ENCODE measurements at places on chromosomes 7 and 10. TPM values are rescaled to one million over a fixed set of nuclear protein-coding genes. Genes with fewer than 3 reads are reported as not detected.
A peak's percentile ranks its signal among the peaks of the same experiment; 100 is the strongest.

- peaks cover 49% of the 10 kb centered on the region for H3K36me3 ChIP-seq
- no peak for DNase-seq
- H3K4me3 ChIP-seq: no peak overlapping the region
- H3K27me3 ChIP-seq: no peaks in the 10 kb centered on the region
- no peak overlapping the region for H3K27ac ChIP-seq
- peaks cover 5% of the 10 kb centered on the region for H3K4me1 ChIP-seq
Measured at GRCh38 chr10:11930312-11930978, 107.3 kb downstream of the PROSER2 start.

DNA sequence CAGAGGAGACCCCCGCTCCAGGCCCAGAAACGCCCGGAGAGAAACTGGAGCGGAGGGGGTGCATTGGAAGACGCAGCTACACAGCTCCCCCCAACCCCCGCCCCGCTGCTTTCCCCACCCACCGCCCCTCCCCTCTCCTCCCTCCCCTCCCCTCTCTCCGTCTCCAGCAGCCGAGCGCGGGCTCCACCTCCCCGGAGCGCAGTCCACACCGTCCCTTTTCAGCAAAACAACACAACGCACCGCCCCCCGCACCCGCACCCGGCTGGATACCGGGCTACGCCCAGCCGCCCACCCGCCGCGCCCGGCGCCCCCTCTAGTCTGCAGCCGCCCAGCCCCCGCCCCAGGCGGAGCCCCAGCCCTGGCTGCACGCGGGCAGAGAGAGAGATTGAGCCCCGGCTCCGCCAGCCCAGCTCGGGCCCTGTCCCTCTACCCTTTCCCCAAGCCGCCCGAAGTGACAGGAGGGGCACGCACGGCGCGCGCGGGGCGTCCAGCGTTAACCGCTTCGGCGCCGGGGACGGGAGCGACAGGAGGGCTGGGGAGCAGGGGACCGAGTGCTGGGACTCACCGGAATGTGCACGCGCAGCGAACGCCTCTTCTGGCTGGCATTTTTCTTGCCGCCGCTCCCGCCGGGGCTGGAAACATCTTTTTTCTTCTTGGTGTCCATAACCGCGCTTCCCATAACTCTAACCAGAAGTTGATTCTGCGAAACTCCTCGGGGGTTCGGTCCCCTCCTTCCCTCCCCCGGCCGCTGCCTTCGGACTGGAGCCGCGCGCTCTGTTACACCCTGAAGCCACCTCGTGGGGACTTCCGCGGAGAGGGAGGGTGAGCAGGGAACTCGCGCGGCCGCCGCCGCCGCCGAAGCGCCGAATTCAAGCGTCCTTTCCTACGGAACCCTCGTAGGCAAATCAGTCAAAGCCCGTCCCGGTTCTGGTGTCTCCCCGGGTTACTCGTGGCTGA lies 695 bp downstream of the PRKAG2 start:
- H3K27me3 ChIP-seq: peaks cover 79% of the 10 kb centered on the region
- DNase-seq: peak; percentile 74
- H3K4me3 ChIP-seq: peak overlapping the region; percentile 90
- H3K27ac ChIP-seq: peak overlapping the region; percentile 25
- H3K36me3 ChIP-seq: no peaks in the 10 kb centered on the region
- H3K4me1 ChIP-seq: peaks cover 6% of the 10 kb centered on the region

- no peak overlapping the region for H3K27ac ChIP-seq
- H3K36me3 ChIP-seq: no peaks in the 10 kb centered on the region
- H3K27me3 ChIP-seq: peaks cover 4% of the 10 kb centered on the region
Measured at GRCh38 chr7:93895859-93896600, 5.5 kb upstream of the TFPI2 start.

DNA sequence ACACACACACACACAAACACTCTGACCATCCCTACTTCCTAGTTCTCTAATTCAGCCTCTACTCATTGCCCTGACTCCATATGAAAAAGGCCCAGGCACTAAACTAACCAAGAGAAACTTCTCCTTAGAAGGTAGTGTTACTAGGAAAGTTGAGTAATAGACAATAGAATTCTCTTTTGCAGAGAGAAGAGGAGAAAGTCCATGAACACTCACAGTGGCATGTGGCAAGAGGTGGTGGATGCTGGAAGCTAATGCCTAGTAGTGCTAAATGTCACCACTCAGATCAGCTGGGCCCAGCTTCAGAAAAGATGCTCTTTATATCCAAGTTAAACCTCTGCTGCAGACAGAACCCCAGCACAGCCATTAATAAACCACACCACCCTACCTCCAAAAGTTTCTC lies 58.2 kb downstream of the SORBS1 start:
- no peaks in the 10 kb centered on the region for H3K27me3 ChIP-seq
- H3K4me1 ChIP-seq: peaks cover 39% of the 10 kb centered on the region
- no peak overlapping the region for H3K4me3 ChIP-seq
- DNase-seq: no peak

DNA sequence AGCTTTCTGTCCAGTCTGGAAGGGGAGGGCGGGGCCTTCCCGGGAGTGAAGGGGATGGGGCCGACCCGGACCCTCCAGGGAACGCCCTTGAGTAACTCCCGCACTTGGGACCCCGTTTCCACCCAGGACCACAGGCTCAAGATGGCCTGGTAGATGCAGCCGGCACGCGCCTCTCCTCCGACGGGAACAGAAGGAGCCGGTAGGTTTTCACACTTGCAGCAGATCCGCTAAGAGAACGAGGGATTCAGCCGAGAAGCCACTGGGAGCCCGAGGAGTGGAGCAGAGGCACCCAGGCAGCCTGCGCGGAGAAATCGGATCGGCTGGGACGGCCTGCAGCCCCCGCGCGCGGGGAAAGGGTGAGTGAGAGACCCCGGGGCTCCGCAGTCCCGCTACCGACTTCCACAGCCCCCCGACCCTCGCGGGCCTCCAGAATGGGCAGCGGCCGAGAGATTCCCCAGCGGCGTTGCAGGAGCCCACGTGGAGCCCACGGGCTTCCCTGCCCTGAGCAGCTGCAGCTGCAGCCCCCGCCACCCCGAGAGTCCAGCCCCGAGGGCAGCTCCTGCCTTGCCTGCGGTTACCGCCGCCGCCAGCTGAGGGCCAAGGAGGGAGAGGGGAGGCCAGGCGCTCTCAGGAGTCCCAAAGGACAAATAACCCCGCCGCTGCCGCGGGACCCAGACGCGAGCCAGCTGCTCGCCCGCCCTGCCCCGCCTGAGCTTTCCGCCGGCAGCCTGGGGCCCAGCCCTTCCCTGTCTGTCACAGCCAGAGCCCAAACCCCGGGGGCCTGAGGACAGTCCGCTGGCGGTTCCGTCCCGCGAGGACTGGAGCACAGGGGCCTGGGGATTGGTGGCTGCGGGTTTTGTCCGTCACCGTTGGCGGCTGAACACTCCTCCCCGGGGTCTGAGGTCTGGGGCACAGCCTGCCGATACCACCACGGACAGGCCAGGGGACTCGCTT lies 21.8 kb downstream of the IFT22 start:
- DNase-seq: peak; percentile 42
- no peak overlapping the region for H3K27ac ChIP-seq
- peak overlapping the region; percentile 52 for H3K4me3 ChIP-seq
- H3K27me3 ChIP-seq: peaks cover 74% of the 10 kb centered on the region

DNA sequence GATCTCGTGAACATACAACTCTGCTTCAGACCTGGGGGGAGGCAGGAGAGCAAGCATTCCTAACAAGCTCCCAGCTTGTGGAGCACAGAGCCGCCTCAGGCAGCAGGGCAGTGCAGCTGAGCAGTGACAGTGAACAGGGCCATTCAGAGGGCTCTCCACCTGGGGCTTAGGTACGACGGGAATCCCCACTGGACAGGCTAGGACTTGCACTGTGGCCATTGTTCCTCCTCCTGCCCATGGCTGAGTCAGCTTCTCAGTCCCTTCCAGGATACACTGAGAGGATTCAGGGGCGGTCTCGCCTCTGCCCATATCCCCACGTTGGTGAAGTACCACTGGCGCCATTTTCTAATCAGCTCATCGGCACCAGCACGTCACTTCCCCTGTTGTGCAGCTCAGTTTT lies 71.1 kb downstream of the FIGNL1 start:
- peaks cover 9% of the 10 kb centered on the region for H3K4me1 ChIP-seq
- H3K27me3 ChIP-seq: peaks cover 21% of the 10 kb centered on the region
- peak overlapping the region; percentile 42 for H3K4me3 ChIP-seq
- peak; percentile 48 for DNase-seq
- H3K36me3 ChIP-seq: no peaks in the 10 kb centered on the region
- peak overlapping the region; percentile 71 for H3K27ac ChIP-seq

DNA sequence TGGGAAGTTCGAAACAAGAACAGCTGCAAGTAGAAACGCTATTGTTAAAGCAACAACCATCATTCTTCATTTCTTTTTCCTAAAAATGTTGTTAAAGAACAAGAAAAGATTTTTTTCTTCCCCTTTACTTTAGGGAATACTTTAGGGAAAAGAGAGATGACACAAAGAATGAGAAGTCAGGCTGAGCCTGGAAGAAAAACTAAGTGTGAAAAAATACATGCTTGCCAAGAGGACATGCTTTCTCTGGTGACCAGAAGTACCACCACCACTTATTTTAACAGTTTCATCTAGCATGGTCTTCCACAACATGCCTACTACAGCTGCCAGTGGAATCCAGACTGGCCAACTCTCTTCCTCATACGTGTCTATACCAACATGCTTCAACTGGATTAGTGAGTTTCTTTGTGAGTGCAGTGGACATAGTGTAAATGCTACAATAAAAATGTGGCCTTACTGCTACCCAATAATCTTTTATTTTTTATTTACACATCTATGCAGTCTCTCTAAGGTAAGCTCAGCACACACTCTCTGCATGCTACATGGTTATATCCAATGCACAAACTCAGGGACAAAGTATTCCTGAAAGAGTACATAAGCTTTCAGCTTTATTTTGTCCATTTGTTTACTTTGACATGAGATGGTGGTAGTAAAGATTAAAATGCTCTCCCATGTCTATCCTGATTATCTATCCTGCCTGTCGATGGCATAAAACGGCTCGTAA lies 196.2 kb downstream of the TAX1BP1 start:
- peaks cover 4% of the 10 kb centered on the region for H3K4me1 ChIP-seq
- H3K27ac ChIP-seq: no peak overlapping the region
- no peaks in the 10 kb centered on the region for H3K27me3 ChIP-seq

- peaks cover 2% of the 10 kb centered on the region for H3K36me3 ChIP-seq
- H3K27me3 ChIP-seq: no peaks in the 10 kb centered on the region
- H3K4me3 ChIP-seq: no peak overlapping the region
- peaks cover 25% of the 10 kb centered on the region for H3K4me1 ChIP-seq
- peak; percentile 40 for DNase-seq
Measured at GRCh38 chr10:67697724-67698131, 1.7 kb upstream of the CTNNA3 start.

DNA sequence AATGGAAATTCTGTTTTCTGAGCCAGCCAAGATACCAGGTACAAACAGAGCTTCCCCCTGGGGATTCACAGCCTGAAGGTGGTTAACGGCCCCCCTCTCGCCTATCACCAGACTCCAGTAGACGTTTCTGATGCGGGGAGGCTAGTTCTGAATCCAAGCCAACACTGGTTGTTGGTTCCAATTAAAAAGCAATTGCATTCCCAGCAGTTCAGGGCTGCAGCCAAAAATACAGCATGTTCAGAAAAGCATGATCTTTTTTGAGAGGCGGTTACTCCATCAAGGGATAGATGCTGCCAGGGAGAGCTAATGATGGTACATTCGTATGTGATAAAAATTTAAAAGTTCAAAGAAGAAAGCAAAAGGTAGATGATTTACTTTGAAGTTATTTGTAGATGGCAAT lies 481.0 kb downstream of the GALNT17 start:
- H3K4me3 ChIP-seq: no peak overlapping the region
- H3K27me3 ChIP-seq: no peaks in the 10 kb centered on the region
- H3K27ac ChIP-seq: no peak overlapping the region
- no peaks in the 10 kb centered on the region for H3K36me3 ChIP-seq
- DNase-seq: no peak
- peaks cover 9% of the 10 kb centered on the region for H3K4me1 ChIP-seq

DNA sequence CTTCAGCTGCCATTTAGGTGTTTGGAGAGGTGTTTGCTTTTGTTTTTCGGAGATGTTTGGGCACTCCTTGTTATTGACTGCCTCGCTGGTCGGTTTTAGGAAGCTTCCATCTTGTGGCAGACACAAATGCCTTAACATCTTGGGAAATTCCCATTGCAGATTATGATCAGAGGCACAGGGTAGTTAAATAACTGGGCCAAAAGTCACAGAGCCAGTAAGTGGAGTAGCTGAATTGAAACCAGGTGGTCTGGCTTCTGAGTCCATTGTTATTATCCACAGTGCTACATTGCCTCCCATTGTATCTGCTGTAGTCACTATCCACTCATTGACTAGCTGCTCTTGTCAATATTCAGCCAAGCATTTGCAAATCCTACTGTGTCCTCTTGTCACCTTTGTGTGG lies 138.2 kb upstream of the PLPP4 start:
- no peaks in the 10 kb centered on the region for H3K36me3 ChIP-seq
- H3K4me1 ChIP-seq: no peaks in the 10 kb centered on the region
- H3K27ac ChIP-seq: no peak overlapping the region

The ELN gene
- 37.4 TPM for total RNA-seq
